KBM-7 (cell line): ENCODE measurements at places on chromosomes 1 and 21.

- DNase-seq = peak; percentile 70
Measured at GRCh38 chr1:154878371-154879037, 8.4 kb upstream of the KCNN3 start.

DNA sequence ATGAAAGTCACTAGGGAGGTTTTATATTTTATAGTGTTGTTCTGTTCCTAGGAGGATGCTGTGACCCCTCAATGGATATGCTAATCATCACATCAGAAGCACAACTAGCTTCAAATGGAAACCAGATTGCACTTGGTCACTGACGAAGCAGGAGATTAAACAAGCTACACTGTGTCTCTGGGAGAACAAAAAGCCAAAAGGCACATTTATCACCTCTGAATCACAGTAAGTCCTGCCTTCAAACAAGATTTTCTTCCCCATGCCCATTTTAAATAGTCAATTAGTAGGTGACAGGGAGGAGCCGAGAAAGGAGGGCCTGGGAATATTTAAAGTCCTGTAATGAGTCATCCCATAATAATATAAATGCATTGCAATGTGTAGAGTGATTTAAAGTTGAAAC, 38.1 kb downstream of the RGS2 start:
- no peak for DNase-seq

GRCh38 chr1:28456078-28456477, 49.8 kb upstream of the RCC1 start:
- DNase-seq = peak; percentile 74

DNA sequence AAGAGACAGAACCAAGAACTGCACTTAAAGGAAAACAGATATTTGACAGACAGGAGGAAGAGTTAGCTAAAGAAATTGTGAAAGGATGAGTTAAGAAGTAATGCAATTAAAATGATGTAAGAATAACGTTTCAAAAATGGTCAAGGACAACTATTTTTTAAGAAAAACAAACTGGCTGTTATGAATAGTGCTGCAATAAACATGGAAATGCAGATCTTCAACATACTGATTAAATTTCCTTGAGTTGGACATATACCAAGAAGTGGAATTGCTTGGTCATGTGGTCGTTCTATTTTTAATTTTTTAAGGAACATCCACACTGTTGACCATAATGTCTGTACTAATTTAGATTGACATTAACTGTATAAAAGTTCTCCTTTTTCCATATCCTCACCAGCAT, 23.1 kb upstream of the PHTF1 start:
- DNase-seq = no peak

DNA sequence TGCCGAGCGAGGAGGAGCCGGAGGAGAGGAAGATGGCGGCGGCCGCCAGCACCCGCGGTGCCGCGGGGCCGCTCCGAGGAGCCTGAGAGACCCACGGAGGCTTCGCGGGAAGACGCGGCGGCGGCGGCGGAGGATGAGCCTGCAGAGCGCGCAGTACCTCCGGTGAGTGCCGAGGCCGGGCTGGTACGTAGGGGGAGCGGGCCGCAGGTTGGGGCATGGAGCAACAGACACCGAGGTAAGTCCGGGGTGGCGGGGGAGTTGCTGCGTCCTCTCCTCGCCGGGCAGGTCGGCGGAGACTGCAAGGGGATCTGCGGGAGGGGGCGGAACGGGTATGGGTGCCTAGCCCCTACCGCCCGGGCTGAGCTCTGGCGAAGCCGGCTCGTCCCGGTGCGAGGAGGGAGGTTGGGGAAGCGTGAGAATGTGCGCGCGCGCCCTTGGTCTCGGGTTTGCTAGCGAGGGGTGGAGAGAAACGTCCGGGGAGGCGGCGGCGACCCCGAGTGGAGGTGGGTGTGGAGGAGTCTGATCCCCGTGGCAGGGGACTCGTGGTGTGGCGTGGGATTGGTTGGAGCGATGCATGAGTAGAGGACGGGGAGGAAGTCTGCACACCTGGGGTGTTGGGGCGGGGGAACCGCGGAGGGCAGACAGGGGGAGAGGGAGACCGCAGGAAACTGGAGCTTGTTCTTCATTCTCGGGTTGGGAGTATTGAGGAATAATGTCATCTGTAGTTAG, at the start of gene SMG7:
Gene SMG7 (plus strand): TSS at position 12 of the 729 bp plus-strand sequence. CDS start 122 bp downstream, at position 134.
- DNase-seq = peak; percentile 69

GRCh38 chr1:19433719-19433998, 51.7 kb downstream of the CAPZB start:
- no peak for DNase-seq

DNA sequence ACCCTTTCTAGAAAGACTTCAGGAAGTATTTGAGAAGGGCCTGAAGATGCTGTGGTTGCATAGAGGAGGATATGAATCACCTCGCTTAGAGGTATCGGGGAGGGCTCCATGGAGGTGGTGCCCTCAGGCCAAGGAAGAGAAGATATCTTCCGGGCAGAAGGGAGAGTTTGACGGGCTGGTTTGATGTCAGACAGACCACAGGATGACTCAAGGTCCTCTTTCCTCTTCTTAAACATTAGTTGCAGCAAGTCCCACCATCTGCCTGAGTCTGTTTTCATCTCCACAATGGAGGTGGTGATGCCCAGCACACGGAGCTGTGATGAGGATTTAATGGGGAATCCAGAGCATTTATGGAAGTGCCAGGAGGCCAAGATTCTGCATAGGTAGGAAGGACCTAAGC, 25.1 kb upstream of the RUNX3 start:
- peak; percentile 49 for DNase-seq

DNA sequence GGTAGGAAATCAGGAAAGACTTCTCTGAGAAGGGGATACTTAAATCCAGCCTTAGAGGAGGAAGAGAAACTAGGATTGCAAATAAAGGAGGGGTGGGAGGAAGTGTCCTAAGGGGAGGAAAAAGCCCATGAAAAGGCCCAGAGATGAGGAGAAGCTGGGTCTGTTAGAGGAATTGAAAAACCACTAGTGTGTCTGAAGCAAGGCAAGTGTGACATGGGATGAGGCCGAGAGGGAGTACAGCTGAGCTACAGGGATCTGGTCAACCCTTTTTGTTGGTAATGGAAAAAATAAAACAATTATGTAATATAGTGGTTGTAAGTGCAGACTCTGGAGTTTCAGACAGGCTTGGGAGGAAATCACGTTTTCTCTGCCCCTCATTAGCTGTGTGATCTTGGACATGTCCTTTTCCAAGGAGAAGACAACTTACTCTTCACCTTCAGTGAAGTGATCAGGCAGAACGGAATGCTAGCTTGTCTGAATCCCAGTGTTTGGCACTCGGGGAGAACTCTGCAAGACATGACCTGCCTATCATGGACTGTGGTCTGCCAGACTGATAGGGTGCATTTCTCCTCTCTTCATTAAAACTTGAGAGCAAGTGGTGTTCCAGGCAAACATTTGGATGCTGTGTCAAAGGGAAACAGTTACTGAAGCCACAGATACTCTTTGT, 7.4 kb upstream of the S100A10 start:
- no peak for DNase-seq

GRCh38 chr1:20709868-20710267, 7.9 kb downstream of the KIF17 start:
- no peak for DNase-seq

DNA sequence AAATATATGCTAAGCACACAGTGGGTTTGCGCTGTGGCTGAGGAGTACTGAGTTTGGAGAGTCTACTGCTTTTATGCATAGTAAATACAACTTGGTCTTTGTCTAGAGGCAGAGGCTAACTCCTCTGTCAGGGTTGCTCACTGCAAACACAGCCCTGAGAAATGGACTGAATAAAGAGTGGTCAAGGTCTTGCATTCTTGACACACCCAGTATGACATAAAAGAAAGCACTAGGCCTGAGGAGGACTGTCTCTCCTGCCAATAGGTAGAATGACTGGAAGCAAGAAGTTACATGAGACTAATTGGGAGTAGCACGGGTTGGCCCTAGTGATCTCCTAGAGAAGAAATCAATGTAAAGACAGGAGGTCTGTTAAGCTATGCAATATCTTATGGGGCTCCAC, 367.2 kb upstream of the B3GALT2 start:
- no peak for DNase-seq

- no peak for DNase-seq
Measured at GRCh38 chr1:207745285-207745684, 6.6 kb upstream of the CD46 start.

DNA sequence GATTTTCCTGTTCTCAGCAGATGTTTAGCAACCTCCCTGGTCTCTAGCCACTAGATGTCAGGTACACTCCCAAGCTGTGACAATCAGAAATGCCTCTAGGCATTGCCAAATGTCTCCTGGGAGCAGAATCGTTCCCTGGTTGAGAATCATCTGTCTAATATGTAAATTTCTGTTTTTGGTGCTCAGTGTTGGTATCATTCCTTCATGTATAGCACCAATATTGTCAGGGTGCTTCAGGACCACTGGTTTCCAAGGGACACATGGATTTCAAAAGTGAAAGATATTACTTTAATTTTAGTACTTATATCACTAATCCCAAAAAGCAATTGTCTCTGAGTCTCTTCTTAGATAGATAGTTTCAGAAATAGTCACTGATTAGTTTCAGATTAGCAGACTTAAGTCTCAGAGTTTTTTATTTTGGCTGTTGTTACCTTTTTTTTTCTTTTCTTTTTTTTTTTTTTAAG, 160.1 kb downstream of the PTPRC start:
- no peak for DNase-seq

DNA sequence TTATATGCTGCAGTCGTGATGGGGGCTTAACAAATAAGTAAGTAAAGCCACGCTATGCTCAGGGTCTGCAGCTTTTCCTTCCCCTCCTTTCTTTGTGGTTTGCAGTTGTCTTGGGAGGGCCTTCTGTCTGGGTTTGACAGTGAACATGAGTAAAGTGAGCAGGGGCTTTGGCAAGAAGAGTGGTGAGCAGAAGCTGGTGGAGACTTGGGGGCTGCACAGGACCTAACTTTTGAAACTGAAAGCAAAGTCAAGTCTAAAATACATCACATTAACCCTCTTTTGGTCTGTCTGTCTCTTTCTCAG, 368.6 kb upstream of the VAMP3 start:
- no peak for DNase-seq

GRCh38 chr1:216535059-216535458, 111.8 kb upstream of the USH2A start:
- no peak for DNase-seq

DNA sequence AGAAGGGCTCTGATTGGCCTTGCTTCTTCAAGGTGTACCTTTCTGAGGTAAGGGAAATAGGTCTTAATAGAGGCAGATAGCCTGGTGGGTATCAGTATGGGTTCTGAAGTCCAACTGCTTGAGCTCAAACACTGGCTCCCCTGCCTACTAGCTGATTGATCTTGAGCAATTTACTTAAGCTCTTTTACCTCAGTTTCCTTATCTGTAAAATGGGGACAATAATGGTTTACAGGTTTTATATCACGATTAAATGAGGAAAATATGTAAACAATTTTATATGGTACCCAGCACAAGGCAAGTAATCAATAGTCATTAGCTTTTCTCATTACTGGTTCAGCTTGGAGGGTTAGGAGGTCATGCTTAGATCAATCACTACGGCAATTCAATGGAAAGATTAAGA, 75.8 kb upstream of the VTCN1 start:
- DNase-seq = no peak

GRCh38 chr1:186575348-186575747, 104.9 kb downstream of the PTGS2 start:
- peak; percentile 22 for DNase-seq

- no peak for DNase-seq
Measured at GRCh38 chr1:207056673-207057072, 3.6 kb downstream of the PFKFB2 start.
